Astrocyte (in vitro differentiated cells and primary cell): ENCODE measurements at places on chromosomes 1 and 21.
A peak's percentile ranks its signal among the peaks of the same experiment; 100 is the strongest.

DNA sequence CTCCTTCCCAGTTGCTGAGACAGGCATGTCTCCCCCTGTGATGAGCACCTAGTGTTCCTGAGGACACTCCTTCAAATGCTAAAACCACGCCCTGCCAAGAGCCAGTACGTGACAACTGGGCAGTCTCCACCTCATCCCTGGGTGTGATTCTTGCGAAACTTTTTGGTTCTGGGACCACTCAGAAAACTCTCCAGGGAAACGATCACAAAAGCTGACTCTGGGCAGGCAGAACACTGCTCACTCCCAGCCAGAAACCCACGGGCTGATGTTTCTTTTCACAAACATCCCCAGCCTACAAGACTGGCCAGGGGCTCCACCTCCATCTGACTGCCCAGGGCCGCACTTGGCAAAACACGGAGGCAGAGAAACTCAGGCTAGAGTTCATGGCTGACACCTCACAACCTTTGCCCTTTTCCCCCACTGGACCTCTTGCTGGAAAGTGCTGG lies 24.4 kb downstream of the DHRS3 start:
- no peak for DNase-seq

DNA sequence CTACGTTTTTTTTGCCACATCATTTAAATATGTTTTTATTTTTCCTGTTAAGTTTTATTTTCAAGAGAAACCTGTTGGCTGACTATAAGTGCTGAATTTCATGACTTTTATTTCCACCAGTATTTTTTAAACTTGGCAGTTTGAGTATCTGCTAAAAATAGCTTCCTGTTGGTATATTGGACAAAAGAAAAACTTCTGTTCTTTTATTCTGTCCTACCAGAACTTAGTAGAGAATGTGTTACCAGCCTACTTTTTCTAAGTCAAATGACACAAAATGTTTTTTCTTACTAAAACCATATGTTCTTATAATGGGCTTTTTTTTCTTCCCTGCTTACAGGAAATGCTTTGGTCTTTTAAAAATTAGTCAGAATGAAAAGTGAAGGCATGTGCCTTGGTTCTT lies 7.6 kb downstream of the DR1 start:
- DNase-seq = peak; percentile 12

GRCh38 chr1:2968471-2968881 lies 52.8 kb upstream of the ACTRT2 start:
- DNase-seq = no peak

DNA sequence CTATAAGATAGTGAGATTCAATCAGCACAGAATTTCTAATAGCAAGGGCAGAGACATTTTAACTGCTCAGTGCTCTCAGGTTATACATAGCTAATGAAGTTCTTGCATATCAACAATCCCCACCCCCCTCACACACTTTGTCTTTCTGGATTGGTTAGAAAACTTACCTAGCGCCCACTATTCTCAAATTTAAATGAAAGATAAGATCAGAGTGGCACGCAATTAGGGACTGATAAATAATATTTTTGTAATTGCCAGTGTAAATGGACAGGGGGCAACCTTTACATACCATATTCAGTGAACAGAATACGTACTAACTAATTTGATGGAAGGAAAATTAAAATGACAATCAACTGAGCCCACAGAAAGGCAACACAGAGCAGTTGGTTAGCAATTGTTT lies 11.7 kb downstream of the SELL start:
- DNase-seq = no peak

- DNase-seq = peak; percentile 29
These were observed 38.4 kb upstream of the RBM34 start for GRCh38 chr1:235199441-235199840.

GRCh38 chr1:240320659-240321058 lies 229.0 kb downstream of the FMN2 start:
- no peak for DNase-seq

GRCh38 chr1:156581661-156582387 lies 2.3 kb downstream of the TTC24 start:
- no peak for DNase-seq

GRCh38 chr21:45990049-45990711 lies 8.6 kb downstream of the COL6A1 start:
- DNase-seq = no peak

DNA sequence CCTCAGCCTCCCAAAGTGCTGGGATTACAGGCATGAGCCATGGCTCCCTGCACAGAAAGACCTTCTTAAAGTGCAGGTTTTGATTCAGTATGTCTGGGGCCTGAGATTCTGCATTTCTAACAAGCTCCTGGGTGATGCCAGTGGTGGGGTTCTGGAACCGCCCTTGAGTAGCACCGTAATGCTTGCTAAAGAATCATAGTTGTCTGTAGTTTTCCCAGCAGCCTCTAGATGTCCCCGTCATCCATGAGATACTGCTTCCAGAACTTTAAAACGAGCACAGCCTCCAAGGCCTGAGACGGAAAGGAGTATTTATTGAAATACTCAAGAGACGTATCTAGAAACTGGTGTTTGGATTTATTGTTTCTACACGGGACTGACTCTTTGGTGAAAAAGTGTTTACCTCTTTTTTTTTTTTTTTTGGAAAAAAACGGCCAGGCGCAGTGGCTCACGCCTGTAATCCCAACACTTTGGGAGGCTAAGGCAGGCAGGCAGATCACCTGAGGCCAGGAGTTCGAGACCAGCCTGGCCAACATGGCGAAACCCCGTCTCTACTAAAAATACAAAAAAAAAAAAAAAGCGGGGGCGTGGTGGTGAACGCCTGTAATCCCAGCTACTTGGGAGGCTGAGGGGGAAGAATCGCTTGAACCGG lies 2.6 kb upstream of the TOR3A start:
- DNase-seq = peak; percentile 55

DNA sequence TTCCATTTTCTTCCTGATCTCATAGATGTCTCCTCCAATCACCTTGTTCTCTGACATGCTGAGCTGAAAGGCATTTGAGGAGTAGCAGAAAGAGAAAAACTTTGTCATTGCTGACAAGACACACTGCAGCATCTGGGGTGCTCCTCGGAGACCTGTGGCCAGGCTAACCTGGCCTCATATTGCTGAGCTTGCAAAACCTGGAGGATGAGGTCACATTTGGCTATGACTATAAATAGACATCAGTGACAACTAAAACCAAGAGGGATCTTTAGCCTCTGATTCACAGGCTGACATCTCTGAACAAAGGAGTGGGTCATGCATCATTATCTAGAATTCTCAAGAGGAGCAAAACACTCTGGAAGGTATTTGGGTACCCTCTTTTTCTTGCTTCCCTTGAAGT lies 83.7 kb downstream of the PROX1 start:
- no peak for DNase-seq

- no peak for DNase-seq
These were observed 6.8 kb downstream of the THEM5 start for GRCh38 chr1:151846686-151847237.

DNA sequence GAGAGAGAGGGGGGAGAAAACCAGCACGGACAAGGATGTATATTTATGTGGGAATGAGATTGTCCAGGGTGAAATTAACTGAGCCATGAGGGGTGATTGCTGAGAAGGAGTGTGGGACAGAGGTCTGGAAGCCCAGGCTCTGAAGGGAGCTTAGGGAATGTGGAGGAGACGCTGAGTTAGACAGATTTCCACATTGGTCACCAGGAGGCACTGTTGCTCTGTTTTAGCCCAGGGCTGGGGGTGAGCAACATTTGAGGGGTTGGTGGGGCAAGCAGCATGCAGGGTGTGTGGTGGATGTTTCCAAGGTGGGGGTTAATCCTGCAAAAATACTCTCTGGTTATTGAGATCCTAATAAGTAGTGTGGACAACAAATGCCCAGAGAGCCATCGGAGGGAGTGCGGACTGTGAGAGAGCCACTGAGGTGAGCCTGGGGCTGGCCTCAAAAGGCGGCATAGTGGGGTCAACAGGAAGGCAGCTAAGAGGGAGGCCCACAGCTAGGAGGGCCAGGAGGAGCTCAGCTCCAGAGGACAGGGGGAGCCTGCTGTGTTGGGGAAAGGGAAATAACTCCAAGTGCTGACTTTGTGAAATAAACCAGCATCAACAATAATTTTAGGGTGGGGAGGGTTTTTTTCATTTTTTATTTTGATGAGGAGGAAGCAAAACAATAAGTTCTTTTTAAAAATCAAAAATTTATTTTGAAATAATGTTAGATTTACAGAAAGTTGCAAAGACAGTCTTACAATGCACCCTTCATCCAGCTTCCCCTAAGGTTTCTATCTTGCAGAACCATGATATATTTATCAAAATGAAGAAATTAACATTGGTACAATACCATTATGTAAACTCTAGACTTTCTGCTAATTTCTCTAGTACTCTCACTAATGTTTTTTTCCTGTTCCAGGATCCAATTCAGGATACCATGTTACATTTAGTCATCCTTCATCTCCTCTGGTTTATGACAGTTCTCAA lies 82.8 kb upstream of the CD34 start:
- no peak for DNase-seq

DNA sequence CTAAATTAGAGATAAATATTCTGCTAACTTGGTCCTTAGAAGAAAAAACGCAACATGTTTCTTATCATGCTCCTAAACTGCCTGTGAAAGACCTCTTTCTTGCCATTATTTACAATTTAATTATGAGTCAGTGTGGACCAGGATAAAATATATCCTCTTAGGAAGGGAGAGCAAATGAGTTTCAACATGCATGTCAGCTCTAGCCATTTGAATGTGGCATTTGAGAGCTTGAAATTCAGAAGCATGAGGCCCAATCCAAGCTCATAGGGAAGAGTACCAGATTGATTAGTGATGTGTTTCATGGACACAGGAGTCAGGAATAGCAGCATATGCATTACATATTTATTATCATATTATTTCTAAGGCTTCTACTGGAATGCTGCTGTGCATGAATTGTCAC lies 39.3 kb downstream of the TBX15 start:
- no peak for DNase-seq

DNA sequence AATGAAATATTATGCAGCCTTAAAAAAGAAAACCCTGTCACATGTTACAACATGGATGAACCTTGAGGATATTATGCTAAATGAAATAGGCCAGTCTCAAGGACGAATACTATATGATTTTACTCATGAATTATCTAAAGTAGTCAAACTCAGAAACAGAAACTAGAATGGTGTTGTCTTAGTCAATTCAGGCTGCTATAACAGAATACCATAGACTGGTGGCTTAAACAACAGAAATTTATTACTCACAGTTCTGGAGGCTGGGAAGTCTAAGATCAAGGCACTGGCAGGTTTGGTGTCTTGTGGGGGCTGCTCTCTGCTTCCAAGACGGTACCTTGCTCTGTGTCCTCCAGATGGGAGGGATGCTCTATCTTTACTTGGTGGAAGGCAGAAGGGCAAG lies 113.8 kb upstream of the DNAH14 start:
- DNase-seq = no peak
